ENCODE measurements at places on chromosomes 6 and 20.

- no peak for DNase-seq
Observed at GRCh38 chr20:58970146-58970545, 10.9 kb upstream of the NELFCD start.

DNA sequence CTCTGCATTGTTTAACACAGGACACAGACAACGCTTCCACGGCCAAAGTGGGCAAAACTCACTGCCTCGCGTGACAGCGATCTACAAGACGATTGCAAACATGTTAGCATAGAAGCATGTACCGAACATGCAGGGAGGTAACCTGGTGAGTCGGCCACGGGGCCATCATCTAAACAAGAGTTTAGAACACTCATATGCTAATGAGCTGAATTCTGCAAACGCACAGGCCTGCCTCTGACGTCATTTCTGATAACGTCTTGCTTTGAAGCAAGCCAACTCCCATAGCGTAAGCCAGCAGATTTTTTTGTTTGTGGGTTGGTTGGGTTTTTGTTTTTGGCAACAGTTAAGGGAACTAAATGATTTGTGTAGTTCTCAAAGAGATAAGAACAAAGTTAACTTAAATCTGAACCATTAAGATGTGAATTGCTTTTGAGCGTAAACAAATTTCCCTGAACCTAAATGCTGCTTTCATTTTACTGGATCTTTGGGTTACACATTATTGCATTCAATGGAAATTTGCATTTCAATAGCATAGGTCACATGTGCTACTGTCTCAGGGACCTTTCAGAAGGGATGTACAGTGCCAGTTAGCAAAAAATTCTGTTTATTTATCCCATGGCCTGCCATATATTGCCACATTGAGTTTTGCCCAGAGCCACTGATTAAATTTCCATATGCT lies 184.5 kb upstream of the PDE10A start:
- DNase-seq = no peak

GRCh38 chr6:138005846-138006245 lies 101.4 kb downstream of the PERP start:
- no peak for DNase-seq

DNA sequence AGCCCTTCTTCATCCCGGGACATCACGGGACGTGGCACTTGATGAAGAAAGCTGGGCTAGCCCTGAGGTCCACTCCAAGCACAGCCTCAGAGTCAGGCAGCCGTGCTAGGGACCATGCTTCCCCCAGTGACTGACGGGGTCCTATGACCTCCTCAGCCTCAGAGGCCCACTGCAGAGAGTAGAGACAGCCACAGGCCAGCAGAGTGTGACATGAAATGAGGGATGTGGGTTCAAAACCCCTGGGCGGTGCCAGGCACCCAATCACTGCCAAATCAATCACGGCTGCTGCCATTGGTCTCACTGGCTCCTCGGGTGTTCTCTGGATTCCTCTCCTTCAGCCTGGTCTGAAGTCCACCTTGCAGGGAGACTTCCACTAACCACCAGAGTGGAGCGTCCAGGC lies 197.7 kb upstream of the CDH4 start:
- DNase-seq = no peak

GRCh38 chr6:167820681-167821080 lies 6.0 kb upstream of the AFDN start:
- DNase-seq = no peak

- no peak for DNase-seq
Observed at GRCh38 chr20:35106827-35107380, 14.3 kb upstream of the TRPC4AP start.

DNA sequence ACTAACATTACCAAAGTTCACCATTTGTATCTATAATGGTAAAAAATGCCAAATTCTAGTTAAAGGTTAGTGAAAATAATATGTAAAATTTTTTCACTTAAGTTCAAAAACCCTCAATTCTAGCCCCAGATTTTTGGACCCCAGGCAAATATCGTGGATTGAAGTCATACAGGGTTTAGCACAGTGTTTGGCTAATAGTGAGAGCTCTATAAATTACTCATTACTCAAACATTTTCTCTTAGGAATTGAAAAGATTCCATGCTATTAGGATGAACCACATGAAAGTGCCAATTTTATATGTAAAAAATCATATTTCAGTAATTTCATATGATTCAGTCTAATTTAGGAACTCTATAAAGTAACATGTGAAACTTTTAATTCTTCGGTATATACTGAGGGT lies 170.3 kb upstream of the PREP start:
- DNase-seq = no peak

- DNase-seq = no peak
Observed at GRCh38 chr6:55293116-55293515, 34.2 kb upstream of the GFRAL start.

GRCh38 chr20:3751305-3751674 lies 16.3 kb downstream of the ADISSP start:
- no peak for DNase-seq

GRCh38 chr20:17934141-17934862 lies 34.3 kb downstream of the SNX5 start:
- no peak for DNase-seq

- no peak for DNase-seq
Observed at GRCh38 chr6:25248123-25248522, 31.1 kb upstream of the CARMIL1 start.

GRCh38 chr6:148203970-148204369 lies 138.7 kb upstream of the SASH1 start:
- no peak for DNase-seq

- no peak for DNase-seq
Observed at GRCh38 chr6:135043364-135043763, 11.3 kb downstream of the HBS1L start.

- no peak for DNase-seq
Observed at GRCh38 chr6:95866732-95867131, 149.0 kb upstream of the FUT9 start.

DNA sequence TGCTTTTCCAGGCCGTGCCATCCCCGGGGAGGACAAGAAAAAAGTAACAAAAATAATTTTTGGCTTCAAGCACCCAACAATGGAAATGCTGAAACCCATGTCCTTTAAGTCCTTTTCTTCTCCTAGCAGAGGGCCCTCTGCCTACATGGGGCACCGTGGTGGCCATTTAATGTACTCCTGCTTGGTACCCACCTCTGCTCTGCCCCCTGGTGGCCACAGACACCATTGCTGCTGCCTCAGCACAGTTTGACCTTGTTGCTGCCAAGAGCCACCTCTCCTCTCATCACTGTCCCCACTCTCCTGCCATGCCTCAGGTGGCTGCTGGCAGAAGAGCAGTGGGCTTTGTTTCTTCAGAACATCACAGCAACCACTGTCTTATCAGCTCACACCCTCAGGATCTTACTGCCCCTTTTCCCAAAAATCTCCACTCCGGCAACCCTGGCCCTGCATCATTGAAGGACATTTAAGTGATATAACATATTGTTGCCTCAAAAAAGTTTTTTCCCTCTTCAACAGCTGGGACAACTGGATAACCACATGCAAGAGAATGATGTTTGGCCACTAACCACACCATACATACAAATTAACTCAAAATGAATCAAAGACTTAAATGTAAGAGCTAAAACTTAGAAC lies 12.9 kb upstream of the ARMC2 start:
- peak; percentile 43 for DNase-seq

DNA sequence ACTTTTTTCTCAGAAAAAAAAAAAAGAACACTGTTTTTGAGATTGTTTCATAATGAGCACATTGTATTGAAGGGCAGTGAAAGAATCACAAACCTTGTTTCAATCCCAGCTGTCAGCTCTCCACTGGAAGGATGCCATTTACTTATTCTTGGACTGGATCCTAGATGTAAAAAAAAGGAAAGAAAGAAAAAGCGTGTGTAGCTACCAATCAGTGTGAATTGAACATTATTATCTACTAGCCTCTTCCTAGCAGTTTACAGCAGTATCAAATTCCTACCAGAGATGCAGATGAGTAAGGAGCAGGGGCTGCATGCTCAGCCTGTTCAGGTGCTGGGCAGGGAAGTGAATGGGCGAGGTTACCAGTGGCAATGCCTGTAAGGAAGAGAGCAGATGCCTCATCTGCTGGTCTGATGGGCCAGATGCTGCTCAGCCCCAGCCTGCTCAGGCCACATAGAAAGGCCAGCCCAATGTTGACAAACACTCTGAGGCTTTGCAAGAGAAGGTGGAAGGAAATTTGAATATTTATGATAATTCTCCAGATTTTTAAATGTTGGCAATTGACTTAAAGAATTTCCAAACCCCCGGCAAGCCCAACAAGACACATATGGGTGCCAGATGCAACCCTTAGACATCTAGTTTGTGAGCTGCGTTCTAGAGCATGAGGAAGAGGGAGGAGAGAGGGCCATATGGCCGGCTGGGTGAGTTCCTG lies 189.5 kb downstream of the IBTK start:
- peak; percentile 44 for DNase-seq

DNA sequence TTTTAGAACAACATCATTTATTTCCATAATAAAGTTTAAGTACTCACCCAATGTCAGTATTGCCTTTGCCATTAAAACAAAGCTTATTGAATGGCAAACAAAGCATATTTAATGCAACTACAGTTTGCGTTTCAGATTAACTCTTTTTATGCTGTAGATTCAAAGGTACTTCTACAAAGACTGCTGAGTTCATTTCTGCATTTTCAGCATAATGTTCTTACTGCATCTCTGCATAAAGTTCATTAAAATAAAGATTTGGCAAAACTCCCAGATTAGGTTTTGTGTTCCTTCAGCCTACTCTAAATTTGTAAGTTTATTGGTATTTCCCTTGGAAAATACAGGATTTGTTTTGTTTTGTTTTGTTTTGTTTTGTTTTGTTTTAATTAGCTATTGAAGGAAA lies 359.4 kb downstream of the ADGRB3 start:
- DNase-seq = peak; percentile 3

DNA sequence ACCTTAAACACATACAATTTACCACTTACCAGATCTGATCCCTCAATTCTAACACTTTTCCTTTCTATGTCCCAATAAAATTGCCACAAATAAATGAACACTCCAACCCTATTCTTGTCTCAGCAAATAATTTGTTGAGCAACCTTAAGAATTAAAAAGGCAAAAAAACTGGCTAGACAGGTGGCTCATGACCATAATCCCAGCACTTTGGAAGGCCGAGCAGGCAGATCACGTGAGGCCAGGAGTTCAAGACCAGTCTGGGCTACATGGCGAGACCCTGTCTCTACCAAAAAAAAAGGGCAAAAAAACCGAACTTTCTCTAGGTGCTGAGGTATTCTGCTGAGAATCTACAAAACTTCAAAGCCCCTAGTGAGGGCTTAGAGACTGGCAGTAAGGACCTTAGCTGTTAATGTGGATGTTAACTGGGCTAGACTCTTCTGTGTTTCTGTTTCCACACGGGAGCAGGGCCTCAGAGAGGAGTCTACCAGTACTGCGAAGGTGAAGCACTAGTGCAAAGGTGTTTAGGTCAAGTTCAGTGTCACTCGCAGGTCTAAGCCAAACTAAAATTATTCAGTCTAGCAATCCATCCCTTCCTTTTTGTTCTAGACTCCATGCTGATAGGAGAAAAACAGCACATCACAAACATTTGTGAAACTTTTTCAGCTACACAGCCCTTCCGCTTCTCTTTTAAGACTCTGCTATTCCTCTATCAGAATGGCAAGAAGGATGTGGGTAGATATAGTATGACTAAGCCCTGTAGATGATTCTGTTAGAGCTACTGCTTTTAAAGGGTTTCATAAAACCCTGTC lies 2.6 kb downstream of the FASTKD5 start:
- DNase-seq = no peak

DNA sequence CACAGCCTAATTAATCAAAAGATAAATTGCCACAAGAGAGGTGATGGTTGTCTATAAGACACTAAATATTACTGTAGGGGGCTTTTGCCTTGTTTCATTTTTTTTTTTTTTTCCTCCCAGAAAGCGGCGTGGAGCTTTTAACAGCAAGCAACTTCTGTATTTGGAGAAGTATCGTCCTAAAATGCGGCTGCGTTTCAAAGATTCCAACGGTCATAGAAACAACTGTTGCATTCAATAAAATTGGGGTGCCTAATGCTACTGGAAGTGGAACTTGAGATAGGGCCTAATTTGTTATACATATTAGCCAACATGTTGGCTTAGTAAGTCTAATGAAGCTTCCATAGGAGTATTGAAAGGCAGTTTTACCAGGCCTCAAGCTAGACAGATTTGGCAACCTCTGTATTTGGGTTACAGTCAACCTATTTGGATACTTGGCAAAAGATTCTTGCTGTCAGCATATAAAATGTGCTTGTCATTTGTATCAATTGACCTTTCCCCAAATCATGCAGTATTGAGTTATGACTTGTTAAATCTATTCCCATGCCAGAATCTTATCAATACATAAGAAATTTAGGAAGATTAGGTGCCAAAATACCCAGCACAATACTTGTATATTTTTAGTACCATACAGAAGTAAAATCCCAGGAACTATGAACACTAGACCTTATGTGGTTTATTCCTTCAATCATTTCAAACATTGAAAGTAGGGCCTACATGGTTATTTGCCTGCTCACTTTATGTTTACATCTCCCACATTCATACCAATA lies 7.8 kb downstream of the LOC128125822 start:
- DNase-seq = no peak

DNA sequence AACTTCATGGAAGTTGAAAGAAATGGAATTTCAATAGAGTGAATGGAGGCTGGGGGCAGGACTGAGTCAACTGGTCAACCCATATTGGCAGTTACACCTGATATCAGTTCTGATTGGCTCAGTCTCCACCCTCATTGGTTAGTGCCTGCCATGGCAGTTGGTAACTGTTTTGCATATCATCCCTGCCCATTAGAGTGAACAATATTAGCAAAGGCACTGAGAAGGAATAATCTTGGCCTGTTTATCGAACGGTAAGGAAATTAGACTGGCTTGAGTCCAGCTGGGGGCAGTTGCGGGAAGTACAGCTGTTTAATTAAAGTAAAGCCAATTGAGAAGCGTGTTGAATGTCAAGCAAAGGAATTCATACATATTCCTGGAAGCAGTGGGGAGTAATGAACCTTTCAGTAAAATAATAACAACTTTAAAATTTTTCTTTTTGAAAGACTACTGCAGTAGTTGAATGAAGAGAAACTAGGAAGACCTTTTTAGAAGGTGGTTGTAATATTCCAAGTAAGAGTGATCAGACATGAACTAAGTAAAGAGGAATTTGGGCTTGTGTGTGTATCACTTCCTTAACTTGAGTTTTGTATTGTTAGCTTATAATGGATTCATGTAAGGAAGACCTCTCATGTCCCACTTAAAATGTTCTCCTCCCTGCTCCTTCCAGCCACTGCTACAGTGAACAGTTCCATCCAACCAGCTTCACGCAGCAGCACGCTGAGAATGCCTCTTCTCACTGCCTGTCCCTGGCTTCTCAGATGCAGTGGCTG lies 17.2 kb upstream of the FAM50B start:
- no peak for DNase-seq

DNA sequence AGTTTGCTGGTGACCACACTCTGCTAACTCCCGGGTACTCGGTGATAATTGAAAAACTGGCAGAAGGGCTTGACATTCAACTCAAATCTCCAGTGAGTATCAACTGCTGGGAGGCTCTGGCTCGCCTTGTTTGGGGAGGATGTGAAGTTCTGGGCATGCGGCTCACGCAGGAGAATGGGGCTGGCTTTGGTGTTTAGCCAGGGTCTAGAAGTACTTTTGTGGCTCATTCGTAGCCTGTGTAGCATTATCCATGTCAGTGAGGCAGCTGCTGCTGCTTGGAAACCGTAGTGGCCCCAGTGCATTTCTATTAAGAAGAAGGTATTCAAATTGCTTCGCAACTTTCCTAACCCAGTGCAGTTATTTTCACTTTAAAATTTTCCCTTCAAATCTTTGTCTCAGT lies 52.2 kb downstream of the KDM1B start:
- DNase-seq = no peak

- no peak for DNase-seq
Observed at GRCh38 chr6:127200114-127200513, 66.5 kb upstream of the RNF146 start.
